Hippocampal formation (tissue), 2 donors: ENCODE measurements at places on chromosomes 13 and 19.

GRCh38 chr13:33953203-33953602 lies 135.3 kb downstream of the RFC3 start:
- no peak for DNase-seq

DNA sequence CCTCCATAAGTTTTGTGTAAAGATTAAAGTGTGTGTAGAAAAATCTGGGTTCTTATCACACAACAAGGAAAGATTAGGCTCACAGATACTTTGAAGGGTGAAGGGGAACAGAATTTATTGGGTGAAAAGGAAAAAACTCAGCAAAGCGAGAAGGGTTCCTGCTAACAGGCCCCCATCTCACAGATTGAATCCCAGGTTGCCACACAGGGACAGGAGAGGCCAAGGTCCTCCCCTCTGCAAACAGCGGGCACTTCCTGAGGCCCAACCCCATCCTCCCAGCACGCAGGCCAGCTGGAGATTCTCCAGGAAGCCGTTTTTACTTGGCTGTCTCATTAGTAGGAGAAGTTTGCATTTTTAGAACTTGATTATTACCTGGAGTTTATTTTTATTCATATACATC lies 15.2 kb upstream of the ERCC5 start:
- no peak for DNase-seq

- DNase-seq: no peak
Measured at GRCh38 chr13:62850331-62850730, 1434.7 kb upstream of the PCDH20 start.

DNA sequence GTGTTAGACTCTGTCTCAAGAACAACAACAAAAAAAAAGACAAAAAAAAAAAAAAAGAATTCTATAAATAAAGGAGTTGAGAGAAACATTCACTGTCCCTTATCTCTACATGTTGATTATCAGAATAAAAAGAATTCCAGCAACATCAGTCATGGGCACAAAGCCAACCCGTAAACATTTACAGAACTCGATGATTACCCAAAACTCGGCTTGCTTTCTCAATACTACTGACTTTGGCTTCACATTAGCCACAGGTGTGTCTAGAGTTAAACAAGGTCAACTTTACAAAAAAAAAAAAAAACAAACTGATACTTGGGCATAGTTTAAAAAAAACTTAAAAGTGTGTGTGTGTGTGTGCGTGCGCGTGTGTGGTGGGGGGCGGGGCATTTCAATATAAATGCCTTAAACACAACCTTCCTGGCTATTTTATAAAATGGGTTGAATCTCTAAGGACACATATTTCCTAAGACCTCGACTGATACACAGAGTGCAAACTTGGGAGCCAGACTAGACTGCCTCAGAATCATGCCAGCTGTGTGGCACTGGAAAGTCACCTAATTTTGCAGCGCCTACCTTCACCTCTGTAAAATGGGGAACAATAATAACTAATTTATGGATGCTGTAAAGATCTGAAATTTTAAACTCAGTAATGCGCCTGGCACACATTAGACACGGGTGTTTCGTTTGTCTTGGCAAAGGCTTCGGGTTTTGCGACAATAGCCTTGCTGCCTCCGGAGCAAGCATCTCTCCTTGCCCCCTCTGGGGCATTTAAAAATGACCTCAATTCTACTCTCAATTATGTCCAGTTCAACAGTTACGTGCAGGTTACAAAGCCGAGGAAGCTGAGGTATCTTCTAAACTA lies 922 bp downstream of the EBPL start:
- DNase-seq: no peak

- peak; percentile 69 for DNase-seq
Measured at GRCh38 chr19:35318679-35319448, 10.1 kb upstream of the CD22 start.

DNA sequence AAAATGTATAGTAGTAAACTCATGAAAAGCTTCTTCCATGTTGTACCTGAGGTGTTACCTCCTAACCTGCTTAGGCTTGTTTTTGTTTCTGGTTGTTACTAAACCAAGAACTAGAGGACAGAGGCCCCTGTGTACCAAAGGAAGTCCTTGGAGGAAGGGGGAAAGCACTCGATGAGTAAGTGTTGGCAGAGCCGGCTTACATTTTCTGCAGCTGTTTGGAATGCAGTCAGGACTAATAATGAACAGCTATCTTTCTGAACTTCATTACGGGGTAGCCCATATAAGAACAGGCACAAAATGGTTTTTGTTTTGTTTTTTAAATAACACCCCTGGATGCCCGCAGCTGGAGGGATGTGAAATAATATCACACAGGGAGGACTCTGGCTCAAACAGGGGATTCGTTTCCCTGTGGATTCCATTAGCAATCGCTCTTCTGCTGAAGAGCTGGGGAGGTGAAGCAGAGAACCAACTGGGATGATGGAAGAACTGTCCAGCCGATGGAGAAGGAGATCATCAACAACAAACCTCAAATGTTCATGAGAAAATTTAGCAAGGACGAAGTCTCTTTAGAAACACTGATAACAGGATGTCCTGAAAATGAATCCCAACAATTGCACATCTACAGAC lies 214.2 kb upstream of the MAB21L1 start:
- DNase-seq: no peak

- no peak for DNase-seq
Measured at GRCh38 chr13:47188802-47189201, 291.9 kb upstream of the HTR2A start.

DNA sequence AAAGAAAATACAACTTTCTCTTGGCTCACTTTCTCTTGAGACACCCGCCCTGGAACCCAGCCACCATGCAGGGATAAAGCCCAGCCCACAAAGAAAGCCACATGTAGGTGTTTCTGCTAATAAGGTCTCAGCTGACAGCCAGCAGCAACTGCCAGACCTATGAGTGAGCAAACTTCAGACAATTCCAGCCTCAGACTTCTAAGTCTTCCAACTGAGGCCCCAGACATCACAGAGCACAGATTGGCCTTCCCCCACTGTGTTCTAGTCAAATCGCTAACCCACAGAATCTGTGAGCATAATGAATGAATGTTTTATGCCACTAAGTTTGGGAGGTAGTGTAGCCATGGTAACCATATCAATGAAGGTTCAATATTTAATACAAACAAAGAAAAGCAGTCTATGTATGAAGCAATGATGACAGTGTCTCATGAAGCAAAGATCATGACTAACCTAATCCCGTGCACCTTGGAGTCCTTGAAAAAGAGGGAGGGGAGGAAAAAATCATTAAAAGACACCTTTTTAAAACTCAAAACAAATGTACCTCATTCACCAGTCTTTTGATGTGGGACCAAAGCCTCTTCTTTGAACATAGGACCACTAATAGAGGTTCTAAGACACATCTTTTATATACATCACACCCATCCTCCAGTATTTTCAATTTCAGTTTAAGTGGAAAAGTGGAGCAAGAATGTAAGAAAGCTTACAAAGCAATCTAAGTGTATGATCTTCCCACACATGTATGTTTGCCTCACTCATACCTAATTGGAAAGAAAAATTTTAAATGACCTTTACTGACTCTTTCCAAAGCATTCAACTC lies 6.2 kb downstream of the MRPS31 start:
- no peak for DNase-seq

GRCh38 chr13:28058866-28059613 lies 41.3 kb downstream of the FLT3 start:
- no peak for DNase-seq

DNA sequence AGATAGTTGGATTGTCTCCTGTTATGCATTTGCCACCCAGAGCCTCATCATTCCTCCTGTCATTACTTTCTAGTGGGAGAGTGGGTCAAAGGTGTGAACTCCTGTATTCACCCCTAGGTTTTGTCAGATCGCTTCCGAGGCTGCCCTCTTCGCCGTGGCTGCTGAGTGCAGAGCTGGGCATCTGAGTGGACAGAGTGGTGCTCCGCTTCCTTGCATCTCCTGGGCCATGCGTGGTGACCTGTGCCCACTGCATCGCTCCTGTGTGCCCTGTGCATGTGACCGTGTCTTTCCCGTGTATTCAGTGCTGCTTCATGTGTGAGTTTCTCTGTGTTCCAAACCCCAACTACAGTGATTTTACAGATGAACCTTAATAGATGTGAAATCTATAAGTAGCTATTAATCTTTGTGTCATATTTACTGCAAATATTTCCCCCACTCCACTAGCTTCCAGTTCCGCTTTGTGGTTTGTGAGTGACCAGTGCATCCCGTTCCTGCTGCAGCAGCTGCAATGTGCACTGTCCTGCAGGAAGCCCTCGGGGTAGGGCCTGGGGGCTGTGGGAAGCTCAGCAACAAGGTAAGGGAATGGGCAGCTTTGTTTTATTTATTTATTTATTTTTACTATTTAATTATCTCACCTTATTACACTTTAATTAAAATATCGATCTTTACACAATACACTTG lies 53.1 kb downstream of the C13orf46 start:
- no peak for DNase-seq

DNA sequence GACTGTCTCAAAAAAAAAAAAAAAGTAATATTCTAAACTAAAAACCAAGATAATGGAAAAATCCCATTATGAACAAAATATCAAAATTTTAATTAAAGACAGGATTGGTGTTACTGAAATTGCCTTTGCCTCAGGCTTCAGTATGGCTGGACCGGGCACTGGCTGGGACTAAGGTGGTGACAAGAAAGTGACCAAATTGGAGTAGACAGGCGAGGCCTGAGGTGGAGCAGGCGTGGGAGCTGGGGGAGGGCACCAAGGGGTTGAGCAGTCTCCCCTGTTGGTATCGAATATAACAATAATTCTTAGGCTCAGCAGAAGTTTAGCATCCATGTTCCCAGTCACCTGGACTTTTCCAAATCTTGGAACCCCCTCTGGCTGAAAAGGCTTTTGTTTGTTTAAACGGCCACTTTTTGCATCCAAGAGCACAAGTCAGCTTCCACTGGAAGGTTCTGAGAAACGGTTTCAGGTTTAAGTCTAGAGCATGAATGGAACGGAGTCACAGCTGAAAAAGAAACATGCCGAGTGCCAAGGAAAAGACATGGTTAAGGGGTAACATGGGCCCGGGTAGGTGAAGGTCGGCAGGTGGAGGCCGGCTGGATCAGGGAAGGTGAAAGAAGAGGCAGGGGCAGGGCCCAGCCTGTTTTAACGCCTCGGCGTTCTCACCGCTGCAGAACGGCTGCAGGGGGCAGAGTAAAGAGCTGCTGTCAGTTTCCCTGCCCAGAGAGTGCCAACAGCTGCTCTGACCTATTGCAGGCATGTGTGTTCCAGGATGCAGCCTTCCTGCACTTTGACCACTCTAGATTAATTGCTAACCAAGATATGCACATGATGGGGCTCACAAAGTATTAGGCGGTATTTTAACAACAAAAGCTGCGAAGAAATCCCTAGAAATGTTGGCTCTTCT lies 104.4 kb downstream of the TM9SF2 start:
- DNase-seq: peak; percentile 62

- no peak for DNase-seq
Measured at GRCh38 chr13:46624353-46624752, 71.4 kb downstream of the LRCH1 start.

- DNase-seq: no peak
Measured at GRCh38 chr13:109576331-109576813, 210.0 kb downstream of the IRS2 start.

DNA sequence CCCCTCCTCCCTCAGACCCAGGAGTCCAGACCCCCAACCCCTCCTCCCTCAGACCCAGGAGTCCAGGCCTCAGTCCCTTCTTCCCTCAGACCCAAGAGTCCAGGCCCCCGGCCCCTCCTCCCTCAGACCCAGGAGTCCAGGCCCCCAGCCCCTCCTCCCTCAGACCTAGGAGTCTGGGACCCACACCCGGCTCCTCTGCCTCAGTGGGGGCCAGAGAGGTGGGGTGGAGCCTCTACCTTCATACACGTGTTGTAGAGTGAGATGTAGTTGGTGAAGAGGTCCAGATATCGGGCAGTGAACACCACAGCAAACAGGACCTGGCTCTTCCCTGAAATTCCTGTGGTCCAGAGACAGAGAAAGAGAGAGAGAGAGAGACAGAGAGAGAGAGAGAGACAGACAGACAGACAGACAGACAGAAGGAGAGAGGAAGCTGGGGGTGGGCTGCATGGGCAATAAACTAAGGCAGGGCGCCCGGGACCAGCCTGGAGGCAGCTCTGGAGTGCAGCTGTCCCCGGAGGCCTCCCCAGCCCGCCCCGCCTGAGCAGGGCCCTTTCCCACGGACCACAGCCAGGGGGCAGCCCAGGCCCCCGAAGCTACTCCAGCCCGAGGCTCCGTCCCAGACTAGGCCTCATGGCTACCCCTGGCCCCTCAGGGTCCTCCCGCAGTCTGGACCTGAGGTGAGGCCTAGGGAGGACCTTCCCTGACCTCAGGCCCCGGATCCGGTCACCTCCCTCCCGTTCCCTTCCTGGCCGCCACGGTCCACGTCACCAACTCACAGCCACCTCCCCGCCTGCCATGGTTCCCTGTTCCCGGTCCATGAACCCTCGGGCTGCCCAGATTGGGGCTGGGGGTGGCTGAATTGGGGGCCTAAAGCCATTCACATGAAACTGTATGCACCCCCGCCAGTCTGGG lies 907 bp downstream of the KDELR1 start:
- peak; percentile 52 for DNase-seq

- peak; percentile 36 for DNase-seq
Measured at GRCh38 chr19:30692181-30692811, 320.1 kb downstream of the ZNF536 start.

- DNase-seq: no peak
Measured at GRCh38 chr19:54229146-54229545, 6.3 kb upstream of the LILRB3 start.

GRCh38 chr13:108155185-108156106 lies 59.9 kb downstream of the LIG4 start:
- peak; percentile 22 for DNase-seq

DNA sequence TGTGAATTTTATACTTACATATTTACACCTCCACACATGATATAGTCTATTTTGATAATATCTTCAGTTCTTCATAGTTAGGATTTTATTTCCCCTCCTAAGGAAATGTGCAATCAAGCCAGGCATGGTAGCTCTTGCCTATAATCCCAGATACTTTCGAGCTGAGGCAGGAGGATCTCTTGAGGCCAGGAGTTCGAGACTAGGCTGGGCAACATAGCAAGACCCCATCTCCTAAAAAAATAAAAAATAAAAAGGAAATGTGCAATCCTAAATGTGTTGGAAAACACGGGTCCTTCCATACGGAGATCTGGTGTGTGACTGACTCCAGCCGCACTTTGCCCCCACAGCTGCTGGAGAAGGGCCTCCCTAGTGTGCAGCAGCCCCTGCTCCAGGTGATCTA lies 71.5 kb downstream of the ZAR1L start:
- DNase-seq: no peak

DNA sequence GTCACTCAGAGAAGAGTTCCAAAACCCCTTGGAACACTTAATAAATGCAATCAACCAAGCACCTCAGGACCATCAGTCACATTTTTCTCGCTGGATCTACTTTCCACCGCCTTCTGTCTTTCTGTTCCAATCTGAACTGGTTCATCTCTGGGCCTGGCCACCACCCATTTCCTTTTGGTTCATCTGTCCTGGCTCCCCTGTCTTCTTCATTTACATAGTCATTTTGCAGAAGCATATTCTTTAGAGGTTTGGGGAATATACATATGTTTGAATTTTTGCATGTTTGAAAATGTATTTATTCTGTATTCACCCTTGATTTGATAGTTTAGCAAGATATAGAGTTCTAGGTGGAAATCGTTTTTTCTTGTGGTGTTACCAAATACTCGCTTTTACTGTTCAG lies 188.2 kb downstream of the MTUS2 start:
- no peak for DNase-seq
